ENCODE measurements at places on chromosomes 2 and 18.

DNA sequence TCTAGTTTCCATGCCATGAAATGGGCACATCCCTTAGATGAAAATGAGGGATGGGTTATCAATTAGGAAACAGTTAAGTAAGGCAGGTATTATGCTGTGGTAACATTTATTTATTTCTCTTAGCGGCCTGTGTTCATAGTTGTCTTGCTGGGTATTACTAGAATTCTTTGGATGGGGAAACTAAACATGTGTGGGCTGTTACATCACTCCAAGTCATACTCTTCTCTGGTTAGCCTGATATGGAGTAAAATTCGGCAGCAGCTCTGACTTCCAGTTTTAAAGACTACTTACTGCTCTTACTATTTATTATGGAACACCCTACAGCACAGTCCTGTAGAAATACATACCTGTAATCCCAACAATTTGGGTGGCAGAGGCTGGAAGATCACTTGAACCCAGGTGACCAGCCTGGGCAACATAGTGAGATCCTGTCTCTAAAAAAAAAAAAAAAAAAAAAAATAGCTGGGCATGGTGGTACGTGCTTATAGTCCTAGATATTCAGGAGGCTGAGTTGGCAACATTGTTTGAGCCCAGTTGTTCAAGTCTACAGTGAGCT, 33.1 kb upstream of the RASGRP3 start:
- DNase-seq = no peak

DNA sequence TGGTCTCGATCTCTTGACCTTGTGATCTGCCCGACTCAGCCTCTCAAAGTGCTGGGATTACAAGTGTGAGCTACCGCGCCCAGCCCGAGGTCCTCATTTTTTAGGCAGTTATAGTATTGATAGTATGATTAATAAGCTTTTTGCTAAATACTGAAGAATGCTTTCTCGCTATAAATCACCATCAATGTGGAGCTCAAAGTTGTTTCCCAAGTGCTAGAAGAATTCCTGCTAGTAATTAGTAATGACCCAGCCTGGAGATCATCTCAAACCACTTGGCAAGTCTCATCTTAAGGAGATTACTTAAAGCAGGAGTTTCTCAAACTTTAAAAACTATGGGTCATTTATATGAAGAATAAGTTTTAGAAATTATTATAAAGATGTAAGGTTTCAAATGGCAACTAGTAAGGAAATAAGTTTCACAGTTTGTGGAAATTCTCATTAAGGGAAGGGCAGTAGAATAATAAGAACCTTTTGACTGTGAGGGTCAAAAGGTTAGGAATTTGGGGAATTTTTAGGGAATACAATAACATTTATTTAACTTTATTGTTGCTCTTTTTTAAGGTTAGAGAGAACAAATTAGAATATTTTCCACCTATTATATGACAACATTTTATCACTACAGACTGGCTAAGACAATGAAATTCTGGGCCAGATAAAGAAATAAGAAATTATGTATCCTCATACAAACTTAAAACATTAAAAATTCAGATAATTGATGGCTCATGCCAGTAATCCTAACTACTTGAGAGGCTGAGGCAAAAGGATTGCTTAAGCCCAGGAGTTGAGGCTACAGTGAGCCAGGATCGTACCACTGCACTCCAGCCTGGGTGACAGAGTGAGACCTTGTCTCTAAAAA, 148.6 kb upstream of the MAP3K20 start:
- no peak for DNase-seq

GRCh38 chr2:127134833-127135830, 28.2 kb upstream of the BIN1 start:
- no peak for DNase-seq

- DNase-seq = no peak
Observed at GRCh38 chr2:172072706-172073105, 12.6 kb upstream of the DLX1 start.

GRCh38 chr2:59150217-59150849, 909.2 kb upstream of the FANCL start:
- DNase-seq = no peak

GRCh38 chr2:238421695-238422035, 5.1 kb upstream of the ASB1 start:
- DNase-seq = peak; percentile 31

DNA sequence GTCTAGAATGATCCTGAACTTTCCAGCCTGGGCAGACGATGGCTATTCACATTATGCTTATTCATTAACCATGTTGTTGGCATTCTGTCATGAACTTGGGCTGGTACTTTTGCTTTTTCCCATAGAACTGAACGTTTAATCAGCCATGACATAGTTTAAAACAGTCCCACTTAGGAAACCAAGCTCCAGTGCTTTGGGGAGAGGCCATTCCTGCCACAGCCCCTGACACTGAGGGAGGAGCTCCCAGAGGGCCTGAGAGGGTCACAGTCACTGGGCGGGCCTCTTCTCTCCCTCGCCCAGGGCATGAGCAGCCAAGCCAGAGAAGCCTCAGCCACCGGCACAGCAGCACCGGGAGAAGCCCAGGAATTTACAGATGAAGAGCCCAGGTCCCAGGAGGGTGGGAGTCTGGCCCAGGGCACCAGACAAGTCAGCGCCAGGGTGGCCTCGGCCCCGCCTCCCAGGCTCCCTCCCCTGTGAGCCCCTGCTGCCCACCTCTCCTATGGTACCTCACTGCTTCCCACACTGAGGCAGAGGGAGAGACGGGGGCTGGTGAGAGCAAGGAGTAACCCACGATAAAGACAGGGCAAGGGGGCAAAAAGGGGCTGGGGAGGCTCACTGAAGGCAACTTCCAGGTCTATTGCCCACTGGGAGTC, 33.6 kb downstream of the MAL start:
- DNase-seq = no peak

- DNase-seq = no peak
Observed at GRCh38 chr2:385785-386184, 97.9 kb upstream of the ALKAL2 start.

GRCh38 chr2:211652327-211652726, 886.3 kb downstream of the ERBB4 start:
- no peak for DNase-seq

- DNase-seq = no peak
Observed at GRCh38 chr18:49874238-49874637, 60.9 kb upstream of the ACAA2 start.

DNA sequence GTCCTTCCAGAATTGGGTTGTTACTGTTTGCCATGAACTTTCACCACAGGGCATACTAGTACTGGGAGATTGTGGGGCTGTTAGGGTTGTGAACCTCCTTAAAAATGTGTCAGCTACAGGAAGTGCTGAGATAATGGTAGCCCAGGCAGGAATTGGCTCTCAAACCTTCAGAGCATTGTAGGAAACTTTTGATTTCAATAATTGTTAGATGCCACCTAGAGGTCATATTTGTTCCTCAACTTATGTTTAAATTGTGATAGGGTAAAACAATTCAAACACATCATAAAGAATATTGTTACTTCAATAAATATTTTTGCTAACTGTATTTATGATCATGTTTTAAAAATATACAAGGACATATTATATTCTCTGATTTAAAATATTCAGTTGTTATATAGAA, 594.6 kb downstream of the ADCYAP1 start:
- no peak for DNase-seq

GRCh38 chr18:58136879-58137278, 92.9 kb downstream of the NEDD4L start:
- DNase-seq = no peak

DNA sequence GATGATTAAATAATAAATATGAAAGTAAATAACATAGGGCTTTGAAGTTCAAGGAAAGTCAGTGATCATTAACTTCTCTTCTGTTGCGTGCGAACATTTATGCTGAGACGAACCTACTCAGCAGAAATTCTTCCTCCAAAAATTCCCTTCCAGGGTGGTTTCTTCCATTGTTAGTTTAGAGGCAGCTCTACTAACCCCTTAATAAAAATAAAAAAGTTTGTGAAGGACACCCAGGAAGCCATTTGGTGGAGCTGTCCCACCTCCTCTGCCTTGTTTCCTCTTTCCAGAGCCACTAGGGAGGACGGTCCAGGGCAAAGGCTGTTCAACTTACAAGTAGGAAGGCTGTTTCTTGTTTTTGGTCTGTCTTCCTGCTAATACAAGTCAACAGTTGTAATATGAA, 2.1 kb upstream of the SMAD2 start:
- peak; percentile 33 for DNase-seq

GRCh38 chr2:120735746-120736170, at the start of gene GLI2:
Gene GLI2, plus strand, starts transcription at chr2:120735868. Its CDS starts 61,453 bp downstream, at chr2:120797321.
- peak; percentile 95 for DNase-seq

DNA sequence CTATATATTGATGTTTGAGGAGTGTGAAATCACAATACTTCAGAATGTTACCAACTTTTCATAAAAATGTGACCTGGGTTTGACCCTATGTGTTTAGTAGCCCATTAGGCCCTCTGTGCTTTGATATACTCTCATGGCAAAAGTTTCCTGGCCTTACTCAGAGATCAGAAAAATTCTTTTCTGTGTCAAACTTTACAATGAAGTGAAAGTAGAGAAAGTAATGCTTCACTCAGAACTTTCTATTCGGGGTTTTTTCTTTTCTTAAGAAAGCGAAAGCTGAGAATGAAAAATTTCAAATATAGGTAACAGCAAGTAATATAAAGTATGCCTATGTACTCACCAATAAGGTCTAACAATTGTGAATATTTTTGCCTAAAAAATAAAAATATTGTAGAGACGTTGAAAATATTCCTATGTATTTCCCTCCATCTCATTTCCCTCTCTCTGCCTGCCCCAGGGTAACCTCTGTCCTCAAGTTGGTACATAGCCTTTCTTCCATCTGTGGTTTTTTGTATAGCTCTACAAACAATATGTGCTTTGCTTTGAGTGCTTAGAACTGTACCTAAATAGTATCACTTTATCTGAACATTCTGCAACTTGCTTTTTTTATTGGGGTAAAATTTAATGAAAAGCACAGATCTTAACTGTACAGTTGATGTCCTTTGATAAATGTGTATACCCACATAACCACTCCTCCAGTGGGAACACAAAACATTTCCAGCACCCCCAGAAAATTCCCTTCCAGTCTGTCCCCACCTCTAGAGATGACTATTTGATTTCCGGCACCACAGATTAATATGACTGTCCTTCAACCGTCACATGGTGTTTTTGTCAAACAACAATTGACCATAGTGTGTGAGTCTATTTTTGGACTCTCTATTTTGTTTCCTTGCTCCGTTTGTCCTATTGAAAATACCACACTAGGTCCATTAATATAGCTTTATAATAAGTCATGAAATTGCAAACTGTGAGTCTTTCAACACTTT, 10.3 kb upstream of the ACKR3 start:
- DNase-seq = no peak

- no peak for DNase-seq
Observed at GRCh38 chr2:238259061-238260020, 19.5 kb upstream of the HES6 start.

All from neural progenitor cell (in vitro differentiated cells).